ENCODE measurements at places on chromosomes 6 and 20.

DNA sequence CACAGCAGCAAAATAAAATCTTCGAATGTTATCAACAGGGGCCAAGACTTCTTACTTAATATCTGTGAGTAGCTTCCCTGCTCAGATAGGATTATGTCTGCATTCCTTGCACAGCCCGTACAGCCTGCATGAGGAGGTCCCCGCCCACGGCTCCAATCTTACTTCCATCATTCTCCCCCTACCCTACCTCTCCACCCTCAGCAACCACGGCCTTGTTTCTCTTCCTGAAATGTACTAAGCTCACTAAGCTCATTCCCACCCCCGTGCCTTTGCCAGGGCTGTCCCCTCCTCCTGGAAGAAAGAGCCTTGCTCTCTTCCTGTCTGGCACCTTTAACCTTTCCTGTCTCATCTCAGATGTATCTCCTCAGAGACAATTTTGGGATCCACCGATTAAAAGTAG is 120.4 kb downstream of the BCAS1 start:
- DNase-seq: no peak

DNA sequence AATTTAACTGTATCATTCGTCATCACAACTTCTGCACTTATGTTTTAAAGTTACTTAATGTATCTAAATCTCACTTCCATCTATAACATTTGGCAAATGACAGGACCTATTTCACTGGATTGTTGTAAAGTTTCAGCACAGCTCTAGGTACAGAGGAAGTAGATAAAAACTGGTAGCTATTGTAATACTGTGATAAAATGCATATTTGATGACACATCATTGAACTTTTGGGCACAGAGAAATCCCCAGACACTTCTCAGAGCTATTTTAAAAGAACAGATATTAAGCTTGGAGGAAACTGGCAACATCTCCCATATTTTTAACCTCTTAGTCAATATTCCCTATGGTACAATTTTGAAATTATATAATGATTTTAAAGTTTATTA is 138.7 kb downstream of the RFPL4B start:
- DNase-seq: no peak

DNA sequence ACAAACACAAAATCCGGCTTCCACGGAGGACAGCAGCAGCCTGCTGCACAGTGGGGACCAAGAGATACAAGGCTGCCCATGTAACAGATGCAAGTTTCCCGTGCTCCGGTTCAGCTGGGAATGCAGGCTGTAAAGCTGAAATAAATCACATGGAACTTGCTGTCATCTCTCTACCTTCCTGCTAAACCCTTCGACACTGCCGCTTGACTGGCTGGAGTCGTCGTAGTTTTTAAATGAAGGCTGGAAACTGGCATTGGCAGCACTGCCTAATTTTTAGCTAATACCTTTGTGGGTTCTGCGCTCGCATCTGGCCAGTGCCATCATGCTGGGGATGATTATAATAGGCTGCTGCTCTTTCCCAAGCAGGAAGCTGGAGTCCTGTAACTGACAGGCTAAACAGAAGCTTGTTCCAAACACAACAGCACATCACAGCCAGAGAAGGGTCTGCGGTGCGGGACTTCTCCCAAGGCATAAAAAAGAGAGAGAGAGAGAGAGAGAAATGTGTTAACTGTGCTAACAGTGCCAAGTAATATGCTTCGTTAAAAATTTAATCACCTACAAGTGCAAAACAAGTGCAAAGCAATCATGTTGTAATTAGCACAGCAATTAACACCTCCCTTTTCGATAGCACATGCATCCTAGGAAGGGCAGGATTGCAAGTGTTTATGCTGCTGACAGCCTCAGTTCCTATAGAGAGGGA is 146.1 kb downstream of the TFAP2A start:
- no peak for DNase-seq

- peak; percentile 66 for DNase-seq
Measured at GRCh38 chr20:62355516-62355877, 11.6 kb downstream of the LAMA5 start.

GRCh38 chr20:56467968-56468315 is 485 bp upstream of the RTF2 start:
- no peak for DNase-seq

DNA sequence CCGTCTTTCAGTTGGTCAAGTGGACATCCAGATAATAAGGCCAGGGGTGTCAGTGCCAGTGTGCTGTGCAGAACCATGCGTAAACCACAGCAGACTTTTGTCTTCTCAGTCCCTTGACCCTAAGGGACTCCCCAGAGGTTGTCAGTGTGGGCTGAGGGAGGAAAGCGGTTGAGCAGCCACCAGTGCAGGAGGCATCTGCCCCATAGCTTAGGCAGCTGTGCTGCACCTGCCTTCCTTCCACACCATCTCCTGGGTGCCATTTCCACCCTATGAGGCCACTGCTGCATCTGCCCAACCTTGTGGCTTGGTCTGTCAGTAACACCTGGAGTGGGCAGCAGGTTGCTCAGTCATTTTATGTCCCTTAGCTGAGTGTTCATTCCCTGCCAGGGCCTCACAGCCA is 26.0 kb downstream of the PRPF6 start:
- DNase-seq: no peak

- DNase-seq: peak; percentile 90
Measured at GRCh38 chr20:45044084-45044573, 56.8 kb downstream of the KCNS1 start.

GRCh38 chr6:56757588-56757984 is 114.9 kb upstream of the DST start:
- peak; percentile 40 for DNase-seq

GRCh38 chr20:52983726-52984450 is 11.7 kb downstream of the TSHZ2 start:
- no peak for DNase-seq

- no peak for DNase-seq
Measured at GRCh38 chr20:63961664-63962425, 5.6 kb upstream of the UCKL1 start.

GRCh38 chr6:101181006-101181405 is 212.5 kb upstream of the GRIK2 start:
- peak; percentile 8 for DNase-seq

- DNase-seq: peak; percentile 91
Measured at GRCh38 chr20:48411919-48412522, 415.8 kb downstream of the PREX1 start.

- no peak for DNase-seq
Measured at GRCh38 chr6:116500969-116501433, 10.4 kb upstream of the CALHM5 start.

DNA sequence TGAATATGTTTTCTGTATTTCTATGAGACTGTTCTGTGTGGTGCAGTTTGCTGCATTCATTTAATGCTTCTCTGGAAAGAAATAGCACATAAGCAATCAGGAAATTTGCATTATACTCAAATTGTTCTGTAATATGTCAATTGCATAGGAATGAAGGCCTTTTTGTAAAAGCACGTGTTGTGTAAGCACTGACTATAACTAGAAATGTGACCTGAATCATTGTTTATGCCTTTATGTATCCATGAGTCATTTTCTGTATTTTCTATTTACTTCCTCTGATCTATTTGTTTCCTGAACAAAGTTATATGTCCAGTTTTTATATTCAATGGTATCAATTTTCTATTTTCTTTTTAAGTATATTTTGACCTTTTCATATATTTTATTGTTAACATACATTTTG is 1455.3 kb downstream of the GRIK2 start:
- no peak for DNase-seq

DNA sequence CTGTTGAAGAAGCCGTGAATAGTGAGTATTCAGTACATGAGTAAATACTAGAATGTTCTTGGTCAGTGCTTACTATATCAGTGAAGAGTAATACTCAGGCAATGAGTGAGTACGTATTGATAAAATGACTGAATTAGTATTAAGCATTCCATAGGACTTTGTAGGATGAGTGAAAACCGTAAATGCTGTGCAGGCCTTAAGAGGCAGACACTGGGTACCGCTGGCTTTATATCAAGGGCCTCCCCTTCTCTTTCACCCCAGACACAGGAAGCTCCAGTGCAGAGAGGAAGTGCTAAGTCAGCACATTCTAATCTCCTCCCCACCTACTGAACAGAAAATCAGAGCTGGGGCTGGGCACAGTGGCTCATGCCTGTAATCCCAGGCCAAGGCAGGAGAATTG is 24.2 kb downstream of the POFUT1 start:
- DNase-seq: no peak

DNA sequence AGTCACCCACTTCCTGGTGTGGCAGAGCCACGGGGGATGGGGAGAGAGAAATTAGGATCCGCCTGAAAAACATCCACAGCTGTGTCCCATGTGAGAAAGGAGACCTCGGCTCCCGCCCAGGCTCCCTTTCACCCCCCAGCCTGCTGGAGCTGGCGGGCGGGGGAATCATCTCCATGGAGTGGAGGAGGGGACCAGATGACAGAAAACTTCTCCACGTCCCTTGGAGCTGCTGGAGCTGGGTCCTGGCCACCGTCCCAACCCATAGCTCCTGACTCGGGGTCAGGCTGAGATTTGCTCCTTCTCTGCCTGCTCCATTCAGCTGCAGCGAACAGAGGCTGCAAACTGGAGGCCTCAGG is 113.8 kb downstream of the CEBPB start:
- DNase-seq: peak; percentile 45

- DNase-seq: no peak
Measured at GRCh38 chr6:3291346-3291745, 32.6 kb downstream of the PSMG4 start.

- no peak for DNase-seq
Measured at GRCh38 chr6:138689849-138690248, 83.7 kb upstream of the CCDC28A start.

DNA sequence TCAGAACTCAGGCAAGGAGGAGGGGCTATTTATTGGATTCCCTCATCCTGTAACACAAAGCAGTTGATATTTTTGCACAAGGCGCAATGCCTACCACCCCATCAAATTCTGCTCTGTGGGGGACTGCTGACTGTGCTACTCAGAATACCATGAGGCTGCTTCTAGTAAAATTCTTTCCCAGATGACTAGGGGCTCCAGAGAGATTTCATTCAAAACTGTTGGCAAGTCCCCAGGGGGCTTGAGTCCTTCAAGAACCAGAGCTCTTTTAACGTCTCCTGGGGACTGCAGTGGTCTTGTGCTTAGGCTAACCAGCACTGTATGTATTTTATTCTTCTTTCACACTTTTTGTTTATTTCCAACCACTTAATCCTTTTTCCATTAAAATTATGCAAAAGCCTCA is 365.9 kb upstream of the AGPAT4 start:
- no peak for DNase-seq

- DNase-seq: no peak
Measured at GRCh38 chr6:107730683-107731314, 93.3 kb downstream of the SCML4 start.

DNA sequence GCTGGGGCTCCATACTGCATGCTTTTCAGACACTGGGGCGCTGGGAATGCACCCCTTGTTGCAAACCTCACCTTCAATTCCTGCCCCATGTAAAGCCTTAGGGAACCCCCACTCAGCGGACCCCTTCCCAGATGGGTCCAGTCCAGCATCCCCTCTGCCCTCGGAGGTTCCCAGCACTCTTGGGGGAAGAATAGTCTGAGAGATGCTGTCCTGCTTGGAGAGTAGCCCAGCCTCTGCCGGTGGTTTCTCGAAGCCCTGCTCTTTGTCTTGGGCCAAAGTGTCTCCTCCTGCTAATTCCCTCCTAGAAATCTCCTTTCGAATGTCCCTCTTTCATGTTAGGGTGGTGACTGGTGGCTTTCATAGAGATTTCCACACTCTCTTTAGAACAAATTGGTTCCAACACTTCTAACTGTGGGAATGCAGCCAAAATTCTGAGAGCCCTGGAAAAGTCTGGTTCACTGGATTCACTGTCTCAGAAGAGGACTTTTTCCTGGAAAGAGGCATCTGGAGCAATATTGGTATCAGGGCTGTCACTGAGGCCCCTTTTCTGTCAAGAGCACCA is 24.9 kb upstream of the SULF2 start:
- DNase-seq: peak; percentile 16

- DNase-seq: peak; percentile 54
Measured at GRCh38 chr6:137013738-137014602, 30.8 kb downstream of the IL20RA start.

DNA sequence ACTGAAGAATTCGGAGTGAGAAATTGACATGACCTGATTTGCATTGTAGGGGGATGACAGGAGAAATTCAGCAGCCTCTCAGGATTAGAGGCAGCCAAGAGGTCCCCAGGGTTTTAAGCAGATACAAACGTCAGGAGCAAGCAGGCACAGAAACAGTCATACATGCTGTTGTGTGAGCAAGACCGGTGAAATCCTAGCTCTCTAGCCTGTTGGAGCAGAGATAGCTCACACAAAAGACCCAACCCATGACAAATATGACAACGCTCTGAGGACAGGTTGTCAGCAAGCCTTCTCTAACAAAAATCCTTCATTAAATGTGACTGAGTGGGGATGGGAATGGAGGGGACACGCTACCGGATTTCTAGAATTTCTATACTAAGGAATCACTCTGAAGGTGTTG is 23.0 kb upstream of the AKAP12 start:
- DNase-seq: no peak

- no peak for DNase-seq
Measured at GRCh38 chr6:90415178-90415577, 118.5 kb upstream of the BACH2 start.
